ENCODE measurements at places on chromosomes 1 and 21.

- DNase-seq, result no peak
These were observed 6.2 kb downstream of the DNMT3L start for GRCh38 chr21:44255511-44255981.

DNA sequence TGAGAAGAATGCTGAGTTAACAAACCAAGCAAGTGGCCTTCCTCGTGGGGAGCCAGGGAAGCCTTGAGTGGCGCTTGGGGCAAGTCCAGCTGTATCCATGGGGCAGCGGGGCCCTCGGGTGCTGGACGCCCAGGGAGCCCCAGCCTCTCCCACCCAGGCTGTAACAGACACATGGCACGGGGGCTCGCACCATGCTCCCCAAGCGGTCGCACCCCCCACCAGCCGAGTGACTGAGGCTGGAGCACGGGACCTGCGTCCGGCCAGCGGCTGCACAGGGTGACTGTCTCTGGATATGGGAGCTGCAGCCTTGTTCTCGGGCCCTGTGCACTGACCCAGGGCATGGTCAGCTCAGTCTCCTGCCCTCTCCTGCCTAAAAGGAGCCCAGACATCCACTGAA, 53.9 kb upstream of the ACTRT2 start:
- no peak for DNase-seq

- peak; percentile 89 for DNase-seq
These were observed 253.1 kb upstream of the IRF2BP2 start for GRCh38 chr1:234862944-234863515.

DNA sequence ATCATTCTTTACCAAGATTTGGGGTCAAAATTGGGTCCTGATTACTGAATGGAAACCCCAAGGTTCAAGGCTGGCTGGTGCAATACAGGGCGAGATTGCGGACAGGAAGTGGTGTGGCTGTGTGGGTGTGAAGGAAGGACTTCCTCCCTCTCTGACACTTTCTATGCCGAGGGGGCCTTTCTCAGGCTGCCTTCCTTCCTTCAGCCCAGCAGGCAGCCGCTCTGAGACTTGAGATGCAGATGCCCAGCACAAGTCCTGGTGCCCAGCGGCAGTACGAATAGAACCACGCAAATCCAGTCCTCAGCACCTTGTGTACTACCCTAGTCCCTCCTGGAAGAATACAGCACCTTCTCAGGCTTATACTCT, 16.3 kb downstream of the BATF3 start:
- no peak for DNase-seq

DNA sequence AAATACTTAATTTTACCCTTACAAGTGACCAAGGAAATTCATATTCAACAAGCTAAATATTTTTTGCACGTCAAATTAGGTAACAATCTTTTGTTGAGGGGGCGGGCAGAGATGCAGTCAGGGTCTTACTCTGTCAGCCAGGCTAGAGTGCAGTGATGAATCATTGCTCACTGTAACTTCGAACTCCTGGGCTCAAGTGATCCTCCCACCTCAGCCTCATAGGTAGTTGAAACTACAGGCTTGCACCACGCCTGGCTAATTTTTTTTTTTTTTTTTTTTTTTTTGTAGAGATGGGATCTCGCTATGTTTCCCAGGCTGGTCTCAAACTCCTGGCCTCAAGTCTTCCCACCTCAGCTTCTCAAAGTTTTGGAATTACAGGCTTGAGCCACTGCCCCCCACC, 26.5 kb downstream of the PHTF1 start:
- DNase-seq, result no peak

DNA sequence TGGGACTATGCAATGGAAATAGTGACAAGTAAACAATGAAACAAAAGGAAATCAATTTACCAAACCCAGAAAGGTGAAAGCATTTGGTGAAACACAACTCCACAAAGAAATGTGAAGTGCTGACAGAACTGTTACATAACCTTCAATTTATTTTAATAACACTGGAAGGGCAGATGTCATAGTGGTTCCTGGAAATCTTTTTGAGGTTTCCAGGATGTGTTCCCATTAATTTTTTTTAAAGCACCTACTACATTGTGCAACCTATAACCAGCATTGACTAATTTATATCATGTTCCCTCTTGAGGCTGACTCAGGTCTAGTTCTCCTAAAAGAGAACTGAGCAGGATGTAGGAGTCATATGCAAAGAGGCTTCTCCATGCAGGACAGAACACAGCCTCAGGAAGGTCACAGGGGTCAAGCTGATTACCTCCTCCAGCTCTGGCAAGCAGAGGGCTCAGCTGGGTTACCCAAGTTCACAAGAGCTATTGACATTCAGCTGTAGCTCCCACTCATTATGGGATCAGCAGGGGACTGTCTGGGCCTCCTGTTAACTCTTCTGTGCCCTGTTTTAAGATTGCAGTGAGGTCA, 157.1 kb upstream of the NRIP1 start:
- DNase-seq, result no peak

DNA sequence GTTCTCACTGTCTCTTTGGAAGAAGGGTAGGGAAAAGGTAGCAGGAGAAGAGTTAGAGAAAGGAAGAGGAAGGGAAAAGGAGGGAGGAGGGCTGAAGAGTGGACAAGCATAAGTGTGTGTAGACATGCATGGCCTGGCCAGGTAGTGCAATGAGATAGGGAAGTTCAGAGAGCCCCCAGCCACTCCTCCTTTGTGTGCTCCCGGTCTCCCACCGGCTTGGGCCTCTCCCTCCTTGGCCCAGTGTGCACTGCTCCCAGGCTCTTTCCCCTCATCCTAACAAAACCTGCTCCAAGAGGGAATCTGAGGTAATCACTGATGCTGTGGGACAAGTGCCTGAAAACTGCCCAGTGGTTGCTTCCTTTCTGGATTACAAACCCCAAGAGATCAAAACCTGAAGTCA, 10.3 kb upstream of the LEMD1 start:
- DNase-seq, result no peak

DNA sequence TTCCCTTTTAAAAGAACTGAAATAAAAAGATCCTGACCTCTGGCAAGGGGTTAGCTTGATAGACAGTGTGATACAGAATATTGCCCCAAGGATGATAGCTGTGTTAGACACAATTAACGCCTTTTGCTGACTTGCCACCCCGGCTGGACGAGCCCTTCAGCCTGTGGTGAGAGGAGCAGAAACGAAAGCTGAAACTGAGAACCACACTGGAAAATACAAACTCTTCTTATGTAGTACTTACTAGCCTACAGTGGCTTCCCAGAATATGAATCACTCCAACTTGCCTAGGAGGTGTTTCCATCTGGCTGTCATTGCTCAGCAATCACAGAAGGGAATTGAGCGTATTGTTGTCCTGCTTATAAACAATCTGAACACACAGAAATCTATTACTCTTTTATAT, 22.9 kb downstream of the SAMSN1 start:
- no peak for DNase-seq

DNA sequence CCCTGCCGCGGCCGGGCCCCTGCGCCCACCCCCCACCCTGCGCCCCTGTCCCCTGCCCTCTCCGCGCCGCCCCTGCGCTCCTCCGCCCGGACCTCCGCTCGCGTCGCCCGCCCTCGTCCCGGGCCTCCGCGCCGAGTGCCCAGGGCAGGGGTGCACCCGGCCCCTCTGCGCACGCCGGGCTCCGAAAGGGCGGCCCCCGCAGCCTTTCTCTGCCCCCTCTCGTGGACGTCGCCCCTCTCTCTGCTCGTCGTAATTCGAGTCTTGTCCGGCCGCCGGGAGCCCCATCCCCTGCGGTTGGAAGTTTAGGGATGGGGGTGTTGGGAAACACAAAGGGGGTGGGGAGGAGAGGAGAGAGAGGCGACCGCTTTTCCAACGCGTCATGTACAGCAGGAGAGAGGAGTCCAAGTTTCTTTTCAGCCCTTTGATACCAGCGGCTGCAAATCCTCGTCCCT, 407 bp downstream of the GALNT2 start:
- peak; percentile 39 for DNase-seq

DNA sequence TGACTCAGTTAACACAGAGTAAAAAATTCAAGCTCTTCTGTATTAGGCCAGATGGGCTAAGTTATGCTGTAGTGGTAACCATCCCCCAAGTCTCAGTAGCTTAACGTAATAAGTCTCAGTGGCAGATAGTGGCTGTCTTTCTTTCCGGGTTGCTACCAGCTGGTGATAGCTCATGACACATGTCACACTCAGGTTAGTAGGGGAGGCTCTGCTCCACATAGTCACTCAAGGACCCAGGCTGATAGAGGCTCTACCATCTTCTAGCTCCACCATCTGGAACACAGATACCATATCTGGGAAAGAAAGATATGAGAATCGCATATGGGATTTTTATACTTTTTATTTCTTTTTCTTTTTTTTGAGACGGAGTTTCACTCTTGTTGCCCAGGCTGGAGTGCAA, 16.2 kb upstream of the MEF2D start:
- DNase-seq, result no peak

- peak; percentile 21 for DNase-seq
These were observed 40.2 kb downstream of the ATP1B1 start for GRCh38 chr1:169146576-169147214.

DNA sequence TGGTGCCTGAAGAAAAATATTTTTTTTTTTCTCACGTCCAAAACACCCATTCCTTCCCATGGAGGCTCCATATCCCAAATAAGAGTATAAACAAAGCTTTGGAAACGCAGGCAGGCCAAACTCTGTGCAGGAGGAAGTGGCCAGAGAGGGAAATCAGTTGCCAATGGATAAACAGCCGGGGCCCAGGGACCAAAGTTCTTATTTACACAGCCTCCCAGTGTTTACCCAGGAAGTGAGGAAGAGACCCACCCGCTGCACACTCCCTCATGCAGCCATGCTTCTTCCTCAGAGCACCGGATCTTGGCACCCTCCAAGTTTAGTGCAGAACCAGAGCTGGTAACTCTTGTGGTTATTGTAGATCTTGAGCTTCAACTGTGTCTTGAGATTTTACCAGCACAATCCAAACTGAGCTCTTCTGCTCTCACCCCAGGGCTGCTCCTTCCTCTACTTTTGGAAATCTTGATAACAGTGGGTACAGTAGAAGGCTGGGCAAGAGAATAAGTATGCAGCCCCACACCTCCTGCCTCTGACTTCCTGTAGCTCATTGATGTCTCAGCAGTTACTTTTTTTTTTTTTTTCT, 14.2 kb downstream of the MARCKSL1 start:
- no peak for DNase-seq

DNA sequence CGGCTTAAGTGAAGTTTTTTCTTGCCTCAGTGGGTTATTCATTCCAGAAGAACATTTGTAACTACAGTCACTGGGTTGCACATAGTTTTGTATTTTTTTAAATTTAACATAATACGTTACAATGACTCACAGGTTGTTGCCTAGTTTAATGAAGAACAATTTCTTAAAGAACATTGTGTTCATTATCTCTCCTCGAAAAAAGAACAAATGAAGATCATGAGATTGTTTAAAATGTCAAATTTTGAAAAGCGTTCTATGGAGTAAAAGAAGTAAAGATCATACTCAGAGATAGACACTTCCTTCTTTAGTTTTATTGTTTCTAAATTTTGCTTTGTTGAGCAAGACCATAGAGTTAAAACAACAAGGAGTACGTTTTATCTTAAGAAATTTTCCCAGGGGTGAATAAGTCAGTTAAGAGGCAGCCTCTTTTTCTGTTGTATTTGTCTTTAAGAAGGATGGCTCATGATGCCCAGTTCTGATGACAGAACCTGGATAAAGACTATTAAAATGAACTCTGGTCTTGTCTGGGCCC, 10.5 kb upstream of the SLAMF1 start:
- DNase-seq, result no peak

DNA sequence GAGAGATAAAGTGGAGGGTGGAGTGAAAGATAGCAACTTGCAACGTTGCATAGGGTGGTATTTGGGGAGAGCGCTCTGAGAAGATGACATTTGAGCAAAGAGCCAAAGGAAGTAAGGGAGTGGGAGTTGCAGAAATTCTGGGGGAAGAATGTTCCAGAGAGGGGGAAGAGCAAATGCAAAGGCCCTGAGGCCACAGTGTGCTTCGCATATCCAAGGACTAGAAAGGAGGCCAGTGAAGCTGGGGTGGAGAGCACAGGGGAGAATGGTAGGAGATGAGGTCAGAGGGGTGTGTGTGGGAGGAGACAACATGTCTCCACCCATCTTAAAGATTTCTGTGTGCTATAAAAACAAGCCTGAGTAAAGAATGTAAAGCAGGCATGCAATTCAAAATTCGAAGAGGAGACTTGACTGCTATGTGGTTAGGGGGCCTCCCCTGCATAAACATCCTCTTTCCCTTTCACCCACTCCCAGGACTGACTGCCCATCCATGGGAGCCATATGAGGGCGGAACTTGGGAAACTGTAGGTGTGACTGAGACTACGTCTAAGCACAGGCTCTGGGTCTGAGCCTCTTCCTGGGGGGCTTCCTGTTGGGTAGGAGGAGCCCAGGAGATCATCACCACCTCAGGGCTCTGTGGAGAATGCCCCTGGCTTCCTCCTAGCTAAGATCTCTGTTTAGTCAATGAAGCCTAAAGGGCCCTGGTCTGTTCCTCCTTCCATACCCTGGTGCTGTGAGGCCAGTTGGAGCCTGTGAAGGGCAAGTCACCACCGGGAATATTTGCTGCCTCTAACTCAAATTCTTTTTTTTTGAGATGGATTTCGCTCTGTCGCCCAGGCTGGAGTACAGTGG, 2.9 kb upstream of the CLIC4 start:
- DNase-seq, result no peak

DNA sequence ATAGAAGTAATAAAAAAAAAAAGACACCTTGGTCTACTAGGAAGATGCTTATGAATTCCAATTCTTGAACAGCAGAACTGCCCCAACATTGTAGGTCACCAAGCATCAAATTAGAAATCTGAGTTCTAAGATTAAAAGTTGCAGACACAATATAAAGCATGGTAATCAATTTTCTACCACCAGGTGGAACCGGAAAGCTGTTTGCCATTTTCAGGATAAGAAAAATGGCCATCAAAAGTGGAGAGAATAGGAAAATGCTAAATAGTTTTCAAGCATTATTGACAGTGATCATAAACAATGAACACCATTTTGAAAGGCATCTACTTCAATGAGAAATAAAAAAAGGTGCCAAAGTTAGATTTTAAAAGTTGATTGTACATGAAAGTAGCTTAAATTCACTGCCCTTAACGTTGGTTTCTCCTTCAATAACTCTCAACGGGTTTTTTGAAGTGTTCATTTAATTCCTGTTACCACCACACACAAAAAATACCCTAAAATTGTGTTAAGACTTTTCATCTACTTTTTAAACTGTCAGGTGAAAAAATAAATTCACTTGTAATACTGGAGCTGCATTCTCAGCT, 252.9 kb downstream of the KCNT2 start:
- peak; percentile 26 for DNase-seq

GRCh38 chr1:21494196-21494595, 15.0 kb upstream of the ALPL start:
- no peak for DNase-seq

GRCh38 chr1:39409055-39409816, 82.2 kb upstream of the BMP8A start:
- no peak for DNase-seq

- DNase-seq, result no peak
These were observed 357.7 kb downstream of the USP25 start for GRCh38 chr21:16087523-16087922.

DNA sequence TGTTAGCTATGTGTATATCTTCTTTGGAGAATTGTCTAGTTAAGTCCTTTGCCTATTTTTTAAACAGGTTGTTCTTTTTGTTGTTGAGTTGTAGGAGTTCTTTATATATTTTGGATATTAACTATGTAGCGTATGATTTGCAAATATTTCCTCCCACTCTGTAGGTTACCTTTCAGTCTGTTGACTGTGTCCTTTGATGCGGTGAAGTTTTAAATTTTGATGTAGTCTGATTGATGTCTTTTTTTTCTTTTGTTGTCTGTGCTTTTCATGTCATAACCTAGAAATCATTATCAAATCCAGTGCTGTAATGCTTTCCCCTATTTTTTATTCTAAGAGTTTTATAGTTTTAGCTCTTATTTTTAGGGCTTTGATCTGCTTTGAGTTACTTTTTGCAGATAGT, 8.7 kb upstream of the KISS1 start:
- no peak for DNase-seq

- DNase-seq, result no peak
These were observed 42.4 kb downstream of the DAB1 start for GRCh38 chr1:57381426-57381825.
